ENCODE measurements at places on chromosomes 4 and X.

DNA sequence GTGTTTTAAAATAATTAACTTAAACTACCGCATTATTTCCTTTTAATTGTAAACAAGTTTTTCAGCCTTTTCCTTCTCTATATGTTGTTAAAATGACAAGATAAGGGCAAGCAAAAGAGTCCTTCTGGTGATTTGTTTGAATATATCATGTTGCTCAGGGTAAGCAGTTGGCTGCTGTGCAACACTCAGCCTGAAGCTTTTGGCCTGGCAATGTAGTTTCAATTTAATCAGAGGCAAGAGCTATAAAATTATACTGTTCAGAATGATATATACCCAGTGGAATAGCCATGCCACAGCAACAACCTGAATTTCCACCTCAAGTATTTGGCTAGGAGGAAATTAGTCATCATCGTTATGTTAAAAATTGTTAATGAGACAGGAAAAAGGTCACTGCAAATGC lies 53.4 kb downstream of the GRXCR1 start:
- DNase-seq: no peak

DNA sequence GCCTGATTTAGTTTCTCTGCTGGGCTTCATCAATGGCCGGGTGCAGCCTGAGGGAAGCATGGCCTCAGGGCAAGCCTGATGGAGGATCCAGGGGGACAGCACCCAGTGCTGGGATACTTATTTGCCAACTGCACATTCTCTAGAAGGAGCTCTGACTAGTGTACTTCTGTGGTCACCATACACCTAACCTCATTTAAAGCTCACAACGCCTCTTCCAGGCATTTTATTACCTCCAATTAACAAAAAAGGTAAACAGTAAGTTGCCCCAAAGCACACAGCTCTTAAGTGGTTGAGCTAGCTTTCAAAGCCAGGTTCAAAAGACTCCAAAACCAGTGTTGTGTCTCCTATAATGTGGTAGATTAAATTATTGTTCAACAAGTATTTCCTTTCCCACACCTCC lies 26.8 kb upstream of the ATXN3L start:
- no peak for DNase-seq

GRCh38 chrX:68880846-68881552 lies 52.2 kb downstream of the EFNB1 start:
- no peak for DNase-seq

- no peak for DNase-seq
These were observed 68.5 kb downstream of the GALNT7 start for GRCh38 chr4:173237152-173237551.

- no peak for DNase-seq
These were observed 1.5 kb upstream of the HSPA4L start for GRCh38 chr4:127780598-127780997.

DNA sequence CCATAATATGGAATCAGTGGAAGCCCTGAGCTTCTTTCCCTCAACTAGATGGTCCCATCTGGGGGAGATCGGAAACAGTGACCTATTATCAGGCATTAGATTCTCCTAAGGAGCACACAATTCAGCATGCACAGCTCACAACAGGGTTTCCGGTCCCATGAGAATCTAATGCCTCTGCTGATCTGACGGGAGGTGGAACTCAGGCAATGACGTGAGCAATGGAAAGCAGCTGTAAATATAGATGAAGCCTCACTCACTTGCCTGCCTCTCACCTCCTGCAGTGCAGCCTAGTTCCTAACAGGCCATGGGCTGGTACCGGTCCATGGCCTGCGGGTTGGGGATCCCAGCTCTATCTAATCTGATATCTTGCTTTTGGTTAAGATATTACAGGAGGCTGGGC lies 88.9 kb downstream of the COX7B2 start:
- DNase-seq: no peak

DNA sequence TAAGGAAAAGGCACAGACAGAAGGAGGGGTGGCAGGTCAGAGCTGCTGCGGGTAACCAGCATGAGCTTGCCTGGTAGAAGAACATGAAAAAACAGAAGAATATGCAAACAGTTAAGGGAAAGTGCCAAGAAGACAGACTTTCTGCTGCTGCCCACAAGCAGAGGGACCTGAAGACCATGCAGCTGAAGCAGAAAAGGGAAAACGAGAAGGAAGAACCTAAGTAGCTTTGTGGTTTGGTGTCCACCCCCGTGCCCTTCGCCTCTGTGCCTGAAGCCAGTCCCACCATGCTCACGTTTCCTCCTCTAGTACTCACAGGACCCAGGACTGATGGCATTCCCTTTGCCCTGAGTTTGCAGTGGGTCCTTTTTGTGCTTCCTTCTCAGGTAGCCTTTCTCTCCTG lies 62.8 kb downstream of the UBA6 start:
- no peak for DNase-seq

- no peak for DNase-seq
These were observed 185.5 kb downstream of the MGST2 start for GRCh38 chr4:139851133-139851532.

DNA sequence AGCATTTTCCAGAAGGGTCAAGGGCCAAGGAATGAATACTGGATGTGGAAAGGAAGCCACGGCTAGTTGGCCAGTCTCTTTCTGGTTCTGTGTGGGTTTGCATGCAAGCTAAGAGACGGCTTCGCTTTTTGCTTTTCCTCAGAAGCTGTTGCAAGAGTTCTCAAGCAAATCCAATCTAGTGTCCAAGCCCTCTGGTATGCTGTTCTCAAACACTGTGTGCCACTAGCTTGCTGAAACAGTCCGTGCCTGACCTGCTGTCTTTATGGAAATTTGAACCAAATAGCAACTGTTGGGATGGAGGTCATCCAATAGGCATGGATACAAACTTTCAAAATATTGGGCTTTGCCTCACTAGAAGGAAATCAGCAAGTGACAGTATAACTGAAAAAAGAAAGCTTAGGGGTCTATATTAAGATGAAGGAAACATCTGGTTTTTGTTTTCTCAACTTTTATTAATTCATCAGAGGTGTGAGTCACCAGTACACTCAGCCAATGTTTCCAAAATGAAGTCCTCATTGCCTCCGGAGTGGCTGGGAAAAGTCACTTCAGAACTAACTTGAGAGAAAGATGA lies 70.5 kb downstream of the SLC9A6 start:
- no peak for DNase-seq

GRCh38 chrX:11462648-11463047 lies 169.4 kb downstream of the AMELX start:
- no peak for DNase-seq

- no peak for DNase-seq
These were observed 205.0 kb downstream of the PABPC4L start for GRCh38 chr4:133996431-133997121.

GRCh38 chrX:28998609-28999135 lies 411.4 kb downstream of the IL1RAPL1 start:
- DNase-seq: no peak
